ENCODE measurements at places on chromosomes 5 and 9.

DNA sequence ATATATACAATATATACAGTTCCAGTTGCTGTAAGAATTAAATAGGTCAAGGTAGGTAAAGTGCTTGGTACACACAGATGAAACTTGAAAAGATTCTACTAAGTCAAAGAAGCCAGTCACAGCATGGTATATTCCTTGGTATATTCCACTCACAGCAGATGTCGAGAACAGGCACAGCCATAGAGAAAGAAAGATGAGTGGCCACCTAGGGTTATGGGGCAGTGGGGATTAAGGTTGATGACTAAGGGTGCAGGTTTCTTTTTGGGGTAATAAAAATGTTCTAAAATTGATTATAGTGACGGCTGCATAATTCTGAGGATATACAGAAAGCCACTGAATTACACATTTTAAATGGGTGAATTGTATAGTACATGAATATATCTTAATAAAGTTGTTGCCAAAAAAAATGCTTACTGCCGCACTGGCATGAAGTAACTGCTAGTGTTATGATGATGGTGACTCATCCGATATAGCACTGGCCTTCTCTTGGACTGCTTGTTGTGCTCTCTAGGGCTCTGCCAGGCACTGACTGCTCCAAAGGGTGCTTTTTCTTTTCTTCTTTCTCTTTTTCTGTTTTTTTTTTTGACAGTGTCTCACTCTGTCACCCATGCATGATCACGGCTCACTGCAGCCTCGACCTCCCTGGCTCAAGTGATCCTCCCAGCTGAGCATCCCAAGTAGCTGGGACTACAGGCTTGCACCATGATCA is 23.5 kb downstream of the TBC1D2 start:
- DNase-seq = no peak

DNA sequence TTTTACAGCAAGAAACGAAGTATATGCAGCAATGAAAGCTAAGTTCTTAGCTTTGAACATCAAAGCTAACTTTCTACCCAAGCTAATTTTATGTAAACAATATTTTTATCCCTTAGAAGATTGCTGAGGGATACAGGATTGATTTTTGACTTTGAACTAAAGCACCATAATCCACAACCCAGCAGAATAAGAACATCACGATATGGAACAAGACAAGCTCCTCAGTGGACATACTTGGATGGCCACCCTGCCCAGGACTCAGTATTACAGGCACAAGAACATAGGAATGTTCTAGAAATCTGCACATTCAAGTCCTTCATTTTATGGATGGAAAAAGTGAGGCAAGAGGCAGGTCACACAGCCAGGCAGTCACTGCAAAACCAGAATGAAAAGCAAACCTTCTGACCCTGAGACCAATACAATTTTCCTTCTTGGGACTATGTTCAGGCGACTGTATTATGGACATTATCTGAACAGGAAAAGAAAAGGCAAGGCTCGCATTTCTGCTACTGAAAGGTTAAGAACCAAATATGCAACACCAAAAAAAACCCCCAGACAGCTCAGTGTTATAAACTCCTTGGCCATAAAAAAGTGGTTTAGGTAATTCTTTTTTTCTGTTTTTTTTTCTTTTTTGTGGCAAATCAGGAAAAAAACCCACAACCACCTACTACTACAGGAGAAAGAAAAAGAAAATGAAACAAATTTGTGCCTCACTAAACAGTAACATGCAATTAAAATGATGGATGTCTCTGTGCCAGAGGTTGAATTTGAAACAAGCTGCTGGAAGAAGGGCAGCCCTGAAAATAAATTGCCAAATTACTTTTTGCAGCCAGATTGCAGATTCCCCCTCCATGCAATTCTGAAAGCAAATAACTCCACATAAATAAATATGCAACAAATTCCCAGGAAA is 25.4 kb downstream of the EPB41L4B start:
- DNase-seq = no peak

- no peak for DNase-seq
Observed at GRCh38 chr9:127263664-127264063, 910 bp upstream of the GARNL3 start.

GRCh38 chr5:96288845-96289185 is 144.2 kb downstream of the PCSK1 start:
- DNase-seq = no peak

DNA sequence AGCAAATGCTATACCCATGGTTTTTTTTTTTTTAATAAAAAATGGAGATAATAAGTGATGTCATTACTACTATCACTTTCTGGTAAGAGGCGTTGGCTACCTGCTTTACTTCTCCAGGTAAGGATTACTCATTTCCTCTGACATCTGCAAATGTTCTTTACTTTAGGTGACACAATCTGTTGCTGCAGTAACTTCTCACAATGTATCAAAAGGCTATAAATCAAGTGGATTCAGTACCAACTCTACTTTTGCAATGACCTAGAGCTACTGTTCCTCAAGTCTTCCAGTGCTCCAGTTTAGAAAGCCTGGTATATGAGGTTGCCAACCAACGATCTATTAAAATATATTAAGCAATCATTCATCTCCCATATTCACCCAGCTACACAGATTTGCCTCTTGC is 129.1 kb downstream of the PLK2 start:
- no peak for DNase-seq

DNA sequence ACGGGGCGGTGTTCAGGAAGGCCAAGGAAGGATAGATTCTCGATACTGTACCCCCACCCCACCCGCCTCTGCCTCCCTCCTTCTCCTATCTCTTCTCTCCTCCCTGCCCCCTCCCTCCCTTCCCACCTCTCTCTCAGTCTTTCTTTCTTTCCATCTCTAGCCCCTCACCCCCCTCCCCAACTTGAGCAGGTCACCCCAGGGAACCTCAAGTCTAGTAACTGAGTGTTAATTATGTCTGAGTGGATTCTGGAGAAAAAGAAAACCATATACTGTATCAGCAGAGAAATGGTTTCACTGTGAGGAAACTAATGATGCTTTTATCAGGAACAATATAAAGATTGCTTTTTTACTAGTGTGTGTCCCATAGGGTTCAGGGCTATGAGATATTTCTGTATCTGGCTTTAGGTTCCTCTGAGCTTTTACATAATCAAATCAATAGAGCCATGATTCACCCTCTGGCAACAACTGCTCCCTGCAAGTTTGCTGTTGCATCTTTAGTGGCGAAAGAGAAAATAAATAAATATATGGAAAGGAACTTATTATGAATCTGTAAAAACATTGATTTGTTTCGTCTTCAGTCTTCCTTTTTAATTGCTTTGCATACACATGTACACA is 639.7 kb downstream of the CCDC171 start:
- no peak for DNase-seq

DNA sequence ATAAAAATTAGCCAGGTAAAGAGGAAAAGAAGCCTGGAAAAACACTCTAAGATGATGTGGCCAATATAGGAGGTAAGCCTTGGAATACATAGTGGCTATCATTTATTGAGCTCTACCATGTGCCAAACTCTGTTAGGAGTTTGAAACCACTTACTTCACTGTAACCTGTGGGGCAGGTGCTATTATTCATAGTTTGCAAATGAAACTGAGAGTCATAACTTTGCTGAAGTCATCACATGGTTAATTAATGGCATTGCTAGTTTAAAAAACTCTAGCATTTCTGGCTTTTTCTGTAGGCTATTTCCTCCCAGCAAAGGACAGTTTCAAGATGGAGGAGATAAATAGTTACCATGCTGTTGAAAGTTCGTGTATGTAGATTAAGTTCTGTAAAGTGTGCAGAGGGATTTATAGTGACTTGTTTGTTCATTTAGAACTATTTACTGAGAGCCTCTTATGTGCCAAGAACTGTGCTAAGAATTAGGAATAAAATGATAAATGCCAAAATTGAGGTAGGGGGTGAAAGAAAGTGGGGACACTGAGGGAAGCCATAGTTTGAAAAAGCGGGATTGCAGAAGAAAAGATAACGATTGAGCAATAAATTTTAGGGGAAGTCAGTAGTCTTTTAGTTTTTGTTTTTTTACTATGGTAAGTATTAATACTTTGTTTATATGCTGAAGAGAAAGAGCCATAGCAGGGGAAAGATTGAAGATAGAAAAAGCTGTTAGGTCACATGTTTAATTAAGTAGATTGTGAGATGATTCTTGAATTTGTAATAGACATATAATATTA is 57.2 kb downstream of the WDR70 start:
- DNase-seq = no peak
